T-helper 1 cell (primary cell): ENCODE measurements at places on chromosomes 3 and 15.

DNA sequence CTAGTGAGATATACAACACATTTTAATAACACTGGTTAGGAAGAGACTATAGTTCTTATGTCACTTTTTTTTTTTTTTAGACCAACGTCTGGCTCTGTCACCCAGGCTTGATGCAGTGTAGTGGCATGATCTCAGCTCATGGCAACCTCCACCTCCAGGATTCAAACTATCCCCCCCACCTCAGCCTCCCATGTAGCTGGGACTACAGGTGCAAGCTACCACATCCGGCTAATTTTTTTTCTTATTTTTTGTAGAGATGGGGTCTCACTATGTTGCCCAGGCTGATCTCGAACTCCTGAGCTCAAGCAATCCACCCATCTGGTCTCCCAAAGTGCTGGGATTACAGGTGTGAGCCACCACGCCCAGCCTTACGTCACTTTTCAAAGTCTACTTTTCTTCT, 100.8 kb downstream of the FOXP1 start:
- DNase-seq, result no peak

DNA sequence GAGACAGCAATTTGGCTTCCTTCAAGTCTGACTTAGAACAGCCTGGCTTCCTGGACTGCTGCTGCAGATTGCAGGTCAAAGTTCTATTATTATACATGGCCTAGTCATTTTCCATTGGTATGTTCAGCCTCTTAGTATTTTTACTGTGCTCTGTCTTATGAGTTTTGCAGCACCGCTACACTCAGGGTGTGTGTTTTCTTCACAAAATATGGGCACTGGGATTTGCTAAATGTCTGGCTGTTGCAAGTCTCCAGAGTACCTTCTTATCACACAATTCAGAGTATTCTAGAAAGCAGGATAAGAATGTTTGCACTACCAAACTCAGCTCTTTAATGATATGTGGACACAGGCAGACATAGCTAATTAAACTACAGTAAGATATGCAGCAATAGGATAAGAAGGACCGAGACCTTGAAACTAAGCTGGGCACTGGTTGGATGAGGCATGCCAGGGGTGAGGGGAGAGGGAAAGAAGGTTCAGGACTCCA, 203.0 kb upstream of the PDZRN3 start:
- no peak for DNase-seq

DNA sequence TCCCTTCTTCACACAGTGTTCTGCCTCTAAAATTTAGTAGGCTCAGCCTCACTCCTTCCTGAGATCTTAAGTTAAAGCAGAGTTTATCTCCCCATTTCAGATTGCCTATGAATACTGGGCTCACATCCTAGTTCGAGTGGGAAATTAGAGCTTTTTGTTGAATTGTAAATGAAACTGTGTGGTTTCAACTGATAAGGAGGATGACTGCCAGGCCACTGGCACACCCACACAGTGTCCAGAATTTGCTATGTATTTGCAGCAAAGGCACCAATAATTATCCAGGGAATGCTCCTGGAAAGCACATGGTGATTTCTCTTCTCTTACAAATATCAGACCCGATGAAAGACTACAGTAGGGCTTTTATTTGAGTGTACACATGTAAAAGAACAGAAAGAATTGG, 308.1 kb upstream of the COL8A1 start:
- no peak for DNase-seq

DNA sequence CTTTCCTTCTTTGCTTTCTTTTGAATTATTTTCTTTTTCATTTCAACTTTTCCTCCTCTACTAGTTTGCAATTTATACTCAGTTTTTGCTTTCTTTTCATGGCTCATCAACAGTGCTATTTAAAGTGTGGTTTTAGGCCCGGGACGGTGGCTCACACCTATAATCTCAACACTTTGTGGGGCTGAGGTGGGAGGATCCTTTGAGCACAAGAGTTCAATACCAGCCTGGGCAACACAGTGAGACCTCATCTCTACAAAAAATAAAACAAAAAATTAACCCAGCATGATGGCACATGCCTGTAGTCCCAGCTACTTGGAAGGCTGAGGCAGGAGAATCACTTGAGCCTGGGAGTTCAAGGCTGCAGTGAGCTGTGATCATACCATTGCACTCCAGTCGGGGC, 20.4 kb upstream of the DENND4A start:
- no peak for DNase-seq

DNA sequence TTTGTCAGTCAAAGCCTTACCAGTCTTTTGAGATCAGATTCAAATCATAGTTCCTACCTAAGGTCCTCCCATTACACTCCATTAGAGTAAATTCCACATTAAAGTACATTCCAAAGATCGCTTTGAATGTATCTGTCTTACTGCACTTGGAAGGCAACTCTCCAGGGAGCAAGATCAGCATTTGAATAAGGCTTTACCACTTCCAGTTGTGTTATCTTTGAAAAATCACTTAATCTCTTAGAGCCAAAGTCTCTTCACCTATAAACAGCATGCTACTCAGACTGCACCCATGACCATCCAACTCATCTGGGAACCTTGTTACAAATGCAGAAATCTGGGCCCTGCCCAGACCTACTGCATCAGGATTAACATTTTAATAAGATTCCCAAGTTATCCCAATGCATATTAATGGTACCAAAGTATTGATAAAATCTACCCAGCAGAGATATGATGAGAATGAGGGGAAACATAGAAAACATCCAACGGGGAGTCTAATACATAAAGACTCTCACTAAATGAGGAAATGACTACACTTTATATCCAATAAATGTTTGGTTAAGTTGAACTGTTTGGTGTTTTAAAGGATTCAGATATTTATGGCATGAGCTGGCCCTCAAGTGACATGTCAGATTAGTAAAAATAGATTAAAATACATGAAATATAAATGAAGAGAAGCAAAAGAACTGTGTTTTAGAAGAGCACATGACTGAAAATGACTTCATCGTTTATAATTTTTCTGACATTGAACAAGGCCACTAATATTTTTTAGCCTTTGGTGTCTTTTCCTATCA, 75.9 kb downstream of the TNIK start:
- no peak for DNase-seq

- no peak for DNase-seq
Observed at GRCh38 chr3:185309795-185310194, 53.1 kb upstream of the MAP3K13 start.

- DNase-seq, result peak; percentile 3
Observed at GRCh38 chr3:68306571-68306970, 625.8 kb downstream of the TAFA4 start.

DNA sequence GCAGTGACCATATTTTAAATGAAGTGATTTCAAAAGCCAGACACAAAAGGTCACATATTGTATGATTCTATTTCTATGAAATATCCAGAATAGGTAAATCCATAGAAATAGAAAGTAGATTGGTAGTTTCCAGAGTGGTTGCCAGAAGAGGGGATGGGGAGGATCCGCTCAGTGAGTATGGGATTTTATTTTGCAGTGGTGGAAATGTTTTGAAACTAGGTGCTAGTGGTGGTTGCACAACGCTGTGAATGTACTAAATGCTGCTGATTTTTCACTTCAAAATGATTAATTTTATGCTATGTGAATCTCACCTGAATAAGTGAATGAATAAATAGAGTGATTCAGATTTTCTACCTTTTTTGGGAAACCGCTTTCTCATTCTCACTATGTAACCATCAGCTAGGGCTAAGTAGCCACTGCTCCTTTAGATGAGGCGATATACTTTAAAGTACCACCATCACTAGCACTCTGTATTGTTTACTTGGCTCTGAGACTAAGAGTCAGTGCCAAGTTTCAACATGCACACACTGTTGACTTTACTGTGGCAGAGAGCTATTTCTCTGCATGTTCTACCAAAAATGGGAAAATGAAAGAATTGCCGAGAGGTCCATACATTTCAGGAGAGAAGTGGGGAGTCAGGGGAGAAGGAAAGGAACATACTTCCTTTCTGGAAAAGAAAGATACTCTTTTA, 90.7 kb upstream of the GOLIM4 start:
- DNase-seq, result no peak

DNA sequence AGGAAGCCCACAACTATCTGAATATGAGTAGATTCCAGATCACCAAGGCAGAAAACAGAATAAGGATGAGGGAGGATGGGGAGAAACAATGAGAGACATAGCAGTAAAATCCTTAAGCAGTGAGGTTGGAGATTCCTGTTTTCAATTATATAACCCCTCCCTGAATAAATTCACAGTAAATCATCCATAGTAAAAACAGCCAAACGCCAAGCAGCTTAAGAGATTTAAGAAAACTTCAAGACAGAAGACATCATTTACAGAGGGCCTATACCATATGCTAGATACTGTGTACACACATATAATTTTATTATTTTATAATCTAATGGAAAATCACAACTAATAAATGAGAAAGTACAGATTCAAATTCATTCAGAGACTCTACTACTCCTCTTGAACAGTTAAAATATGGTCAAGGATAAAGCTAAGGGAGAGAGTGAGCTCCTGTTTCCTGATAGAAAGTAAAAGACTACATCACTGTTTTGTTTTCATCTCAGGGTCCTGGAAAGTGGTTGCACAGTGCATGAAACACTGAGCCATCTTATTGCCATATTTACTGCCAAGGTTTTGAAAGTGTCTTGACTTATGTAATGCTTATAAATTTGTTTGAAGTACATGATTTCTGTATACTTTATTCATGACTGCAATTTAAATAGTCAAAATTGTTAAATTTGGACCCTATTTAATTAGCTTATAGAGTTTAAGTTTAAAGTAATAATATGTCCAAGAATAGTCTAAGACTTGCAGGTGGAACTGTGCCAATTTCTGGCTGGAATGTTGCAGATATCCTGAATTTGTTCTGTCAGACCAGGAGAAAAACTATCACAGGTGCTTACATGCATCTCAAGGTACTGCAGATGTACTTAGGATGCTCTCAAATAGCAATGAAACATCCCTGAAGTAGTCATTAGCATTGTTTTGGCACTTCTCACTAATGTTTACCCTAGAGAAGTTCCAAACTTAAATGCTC, 141.4 kb downstream of the TBL1XR1 start:
- DNase-seq, result no peak

DNA sequence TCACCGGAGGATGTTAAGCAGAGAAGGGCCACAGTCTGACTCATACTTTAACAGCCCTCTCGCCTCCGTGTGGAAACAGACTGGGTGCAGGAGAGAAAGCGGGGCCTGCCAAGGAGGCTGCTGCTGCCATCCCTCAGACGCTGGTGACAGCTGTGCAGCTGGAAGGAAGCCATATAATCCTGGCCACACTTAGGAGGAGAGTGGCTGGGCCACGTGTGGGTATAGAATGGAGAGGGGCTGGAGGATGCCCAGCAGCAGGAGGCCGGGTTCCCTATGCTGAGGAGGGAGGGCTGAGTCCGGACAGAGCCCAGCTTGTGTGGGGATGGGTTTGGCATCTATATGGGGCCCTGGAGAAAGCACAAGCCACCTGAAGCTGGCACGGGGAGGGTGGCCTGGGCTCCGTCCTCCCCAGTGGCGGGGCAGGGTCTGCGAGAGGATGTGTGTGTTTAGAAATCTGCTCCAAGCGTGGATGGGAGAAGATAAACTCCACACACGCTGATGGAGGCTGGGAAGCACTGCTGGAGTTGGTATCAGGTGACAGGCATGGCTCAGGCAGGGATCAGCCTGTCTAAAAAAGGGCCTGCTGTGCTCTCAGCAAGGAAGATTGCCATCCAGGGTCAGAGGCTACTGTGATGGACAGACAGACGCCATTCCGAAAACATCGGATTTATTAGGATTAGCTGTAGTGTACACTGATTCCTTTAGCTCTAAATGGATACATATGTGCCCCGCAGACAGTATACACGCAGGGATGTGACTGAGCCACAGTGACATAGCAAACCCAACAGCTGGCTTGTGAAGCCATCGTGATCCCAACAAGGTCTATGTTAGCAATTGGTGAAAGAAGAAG, 15.9 kb downstream of the ABTB1 start:
- DNase-seq, result no peak

DNA sequence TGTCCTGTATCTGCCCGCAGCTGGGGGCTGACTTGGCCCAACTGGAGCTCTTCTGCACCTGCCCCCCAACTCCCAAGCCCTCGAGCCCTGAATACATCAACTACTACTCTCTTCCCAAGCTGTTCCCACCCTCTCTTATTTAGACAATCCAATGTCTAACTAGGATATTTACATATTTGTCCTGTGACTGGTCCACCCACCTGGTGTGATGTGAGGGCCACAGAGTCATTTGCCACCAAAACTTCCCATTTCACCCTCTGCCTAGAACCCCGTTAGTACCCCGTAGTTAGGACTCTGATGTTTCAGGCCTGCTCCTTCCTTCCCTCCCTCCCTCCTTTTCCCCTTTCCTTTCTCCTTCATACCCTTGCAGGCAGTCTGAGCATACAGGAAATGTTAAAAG, 6.4 kb downstream of the CPLX3 start:
- no peak for DNase-seq

DNA sequence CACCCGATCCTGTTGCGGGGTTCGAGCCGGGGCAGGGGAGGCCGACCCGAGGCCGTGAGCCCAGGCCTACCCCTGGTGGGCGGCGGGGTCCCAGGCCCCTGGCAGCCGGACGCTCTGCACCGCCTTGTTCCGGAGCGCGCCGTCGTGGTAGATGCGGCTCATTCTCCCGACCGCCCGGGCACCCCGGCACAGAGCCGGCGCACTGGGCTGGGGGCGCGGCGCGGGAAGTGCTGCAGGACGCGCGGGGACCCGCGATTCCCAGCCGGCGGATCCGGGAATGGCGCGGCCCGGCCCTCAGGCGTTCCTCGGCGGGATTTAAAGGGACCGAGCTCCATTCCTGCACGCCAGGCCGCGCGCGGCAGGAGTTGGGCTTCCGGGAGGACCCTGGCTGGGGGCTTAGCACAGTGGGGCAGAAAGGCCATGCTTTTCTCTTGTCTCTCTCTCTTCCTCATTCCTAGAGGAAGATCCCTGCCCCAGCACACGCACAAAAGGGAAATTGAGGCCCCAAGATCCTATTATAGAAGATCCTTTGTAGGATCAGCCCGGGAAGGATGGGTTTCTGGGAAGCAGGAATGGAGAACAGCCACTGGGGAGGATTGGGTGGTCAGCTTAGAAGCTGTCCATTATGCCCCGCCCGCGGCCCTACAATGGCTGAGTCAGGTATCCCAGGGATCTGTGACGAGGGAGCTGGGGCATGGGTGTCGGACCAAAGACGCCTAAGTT, at the start of gene ARPIN:
Gene ARPIN (minus strand): TSS at position 279 of the 723 bp plus-strand sequence. CDS start 117 bp downstream, at position 162.
- no peak for DNase-seq

GRCh38 chr3:59904296-59904695, 854.5 kb upstream of the CFAP20DC start:
- DNase-seq, result no peak
